NCI-H1417 (cell line): ENCODE measurements at places on chromosomes 16 and 17.

GRCh38 chr16:72530434-72530833 is 358.5 kb upstream of the PMFBP1 start:
- no peak for DNase-seq

DNA sequence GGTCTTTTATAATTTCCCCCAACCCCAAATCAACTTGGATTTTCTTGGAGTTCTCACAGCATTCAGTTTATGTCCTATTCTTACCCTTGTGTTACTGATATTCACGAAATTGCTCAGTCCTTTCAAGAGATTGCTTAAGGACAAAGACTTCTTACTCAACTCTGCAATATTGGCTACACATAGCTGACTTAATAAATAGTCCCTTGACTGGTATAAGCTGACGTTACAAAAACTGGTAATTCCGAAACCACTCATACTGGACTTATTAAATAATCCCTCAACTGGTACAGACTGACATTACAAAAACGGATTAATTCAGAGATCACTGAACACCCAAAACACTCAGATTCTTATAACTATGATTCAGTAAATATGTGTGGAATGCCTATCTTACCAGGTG is 860 bp downstream of the TIGD7 start:
- DNase-seq: no peak

GRCh38 chr16:27492588-27492979 is 57.1 kb downstream of the GTF3C1 start:
- no peak for DNase-seq

GRCh38 chr17:17200831-17201230 is 5.3 kb downstream of the PLD6 start:
- no peak for DNase-seq

- no peak for DNase-seq
Observed at GRCh38 chr17:39404542-39405378, 3.3 kb upstream of the FBXL20 start.
